ENCODE measurements at places on chromosomes 16 and 17.
A peak's percentile ranks its signal among the peaks of the same experiment; 100 is the strongest.

- peak; percentile 27 for DNase-seq
Observed at GRCh38 chr16:10521681-10522274, 58.6 kb downstream of the EMP2 start.

DNA sequence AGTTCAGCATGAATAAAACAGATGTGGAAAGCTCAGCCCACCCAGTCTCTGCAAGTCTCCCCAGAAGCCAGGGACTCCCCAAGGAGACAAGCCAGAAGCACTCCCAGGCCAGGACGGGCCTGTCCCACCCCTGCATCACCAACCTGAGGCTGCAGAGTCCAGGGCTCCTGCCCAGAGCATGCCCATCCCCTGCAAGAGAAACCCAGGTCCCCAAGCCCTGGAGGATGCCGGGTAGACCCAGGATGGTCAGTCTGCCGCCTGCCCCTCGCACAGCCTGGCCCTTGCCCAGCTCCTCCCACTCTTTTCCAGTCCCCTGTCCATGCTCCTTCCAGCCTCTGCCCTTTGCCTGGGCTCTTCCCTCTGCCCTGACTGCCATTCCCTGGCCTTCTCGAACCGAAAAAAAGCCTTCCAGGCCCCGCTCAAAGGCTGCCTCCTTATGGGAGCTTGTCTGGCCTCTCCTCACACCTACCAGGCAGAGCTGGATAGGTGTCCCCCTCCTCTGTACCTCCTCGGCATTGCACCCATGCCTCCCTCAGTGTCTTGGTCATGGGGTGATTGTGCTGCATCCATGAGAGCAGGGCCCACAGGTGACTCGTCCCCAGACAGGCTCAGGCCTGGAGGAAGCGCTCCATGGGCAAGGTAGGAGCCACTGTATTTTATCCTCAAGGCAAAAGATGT is 44.8 kb downstream of the BEAN1 start:
- DNase-seq: no peak

GRCh38 chr16:29198731-29199521 is 207.6 kb downstream of the NPIPB11 start:
- no peak for DNase-seq

GRCh38 chr16:88469615-88470395 is 16.7 kb downstream of the ZFPM1 start:
- DNase-seq: peak; percentile 64

DNA sequence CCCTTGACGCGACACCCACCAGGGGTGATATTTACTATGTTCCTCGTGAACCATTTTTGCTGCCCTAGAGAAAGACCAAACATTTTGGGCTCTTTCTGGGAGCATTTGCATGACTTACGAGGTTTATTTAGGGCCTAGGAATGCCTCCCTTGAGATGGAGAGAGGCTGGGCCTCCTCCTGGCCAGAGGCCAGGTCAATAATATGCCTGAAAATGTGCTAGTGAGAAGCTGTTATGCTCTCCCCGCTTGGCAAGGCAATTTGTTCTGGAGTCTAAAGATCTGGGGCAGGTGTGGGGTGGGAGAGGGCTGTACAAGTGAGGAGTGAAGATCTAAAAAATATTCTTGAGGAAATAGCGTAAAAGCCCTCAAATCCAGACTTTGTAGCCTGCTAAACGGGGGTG is 587.3 kb upstream of the CDH5 start:
- DNase-seq: no peak

GRCh38 chr16:83393196-83393981 is 414.4 kb upstream of the HSBP1 start:
- no peak for DNase-seq

DNA sequence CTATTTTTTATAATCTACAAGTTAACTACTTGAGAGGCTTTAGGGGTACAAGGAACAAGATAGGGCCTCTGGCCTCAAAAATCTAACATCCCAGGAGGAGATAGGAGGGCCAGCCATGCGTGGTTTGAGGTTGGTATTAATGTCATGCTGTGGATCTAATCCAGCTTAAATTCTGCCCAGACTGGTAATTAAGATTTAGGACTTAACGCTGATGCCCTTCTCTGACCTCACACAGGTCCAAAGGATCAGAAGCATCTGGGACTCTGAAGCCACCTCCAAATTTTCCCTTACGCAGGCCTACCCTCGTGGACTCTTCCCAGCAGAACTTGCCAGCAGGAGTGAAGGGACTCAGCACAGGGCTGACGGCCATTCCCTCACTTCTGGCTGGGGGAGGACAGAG is 15.1 kb downstream of the SLC6A4 start:
- DNase-seq: no peak

- DNase-seq: no peak
Observed at GRCh38 chr16:69107316-69107962, 2.0 kb downstream of the HAS3 start.

DNA sequence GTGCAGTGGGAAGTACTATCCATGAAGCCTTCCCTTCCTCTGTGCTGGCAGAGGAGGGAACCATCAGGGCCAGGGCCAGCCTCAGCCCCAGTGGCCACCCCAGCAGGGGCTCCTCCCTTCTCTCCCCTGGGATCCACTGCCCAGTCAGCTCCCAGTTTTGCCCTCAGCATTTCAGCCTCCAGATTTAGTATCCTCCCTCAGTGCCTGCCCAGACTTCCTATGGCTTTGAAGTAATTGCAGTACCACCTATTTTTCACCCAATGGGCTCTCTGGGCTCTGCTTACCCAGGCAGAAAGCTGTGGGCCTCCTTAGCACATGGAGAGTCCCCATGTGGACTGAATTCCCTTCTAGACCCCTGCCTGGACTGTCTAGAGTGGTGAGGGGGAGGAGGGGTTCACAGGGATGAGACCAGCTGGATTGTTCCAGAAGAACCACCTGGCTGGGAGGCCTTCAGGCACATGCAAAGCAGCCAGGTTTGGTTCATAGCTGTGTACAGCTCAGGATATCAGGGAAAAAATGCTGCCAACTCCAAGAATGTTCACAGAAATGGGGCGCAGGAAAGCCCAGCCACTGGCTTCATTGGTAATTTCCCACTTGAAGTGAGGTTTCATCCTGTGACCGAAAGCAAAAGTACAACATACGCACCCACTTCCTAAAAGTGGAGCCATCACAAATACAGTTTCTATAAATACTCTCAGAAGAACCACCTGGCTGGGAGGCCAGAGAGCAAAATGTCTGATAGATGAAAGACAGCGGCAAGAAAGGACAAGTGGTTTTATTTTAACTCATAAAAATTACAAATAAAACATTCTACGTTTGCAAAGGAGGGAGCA is 15.2 kb upstream of the HERPUD1 start:
- no peak for DNase-seq

GRCh38 chr16:72013389-72013788 is 4.8 kb downstream of the DHODH start:
- DNase-seq: no peak

GRCh38 chr16:87658564-87659225 is 56.4 kb downstream of the JPH3 start:
- no peak for DNase-seq

DNA sequence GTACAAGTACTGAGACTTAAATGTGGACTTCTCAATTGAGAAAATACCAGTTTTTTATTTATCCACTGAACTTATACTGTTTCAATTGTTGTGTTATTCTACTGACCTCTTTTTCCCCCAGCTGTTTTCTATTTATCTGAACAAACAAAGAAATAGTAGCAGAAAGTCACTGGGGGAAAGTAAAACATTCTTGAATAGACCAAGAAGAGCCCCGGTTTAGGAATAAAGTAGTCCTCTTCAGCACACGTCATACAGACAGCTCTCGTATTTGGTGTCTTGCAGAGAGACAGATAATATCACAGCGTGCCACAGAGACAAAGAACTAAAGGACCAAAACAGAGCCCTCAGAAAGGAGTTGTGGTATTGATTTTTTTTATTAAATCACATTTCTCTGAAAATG is 1159.1 kb upstream of the CDH8 start:
- no peak for DNase-seq

GRCh38 chr17:36533935-36534839 is 481 bp downstream of the MYO19 start:
- DNase-seq: no peak

DNA sequence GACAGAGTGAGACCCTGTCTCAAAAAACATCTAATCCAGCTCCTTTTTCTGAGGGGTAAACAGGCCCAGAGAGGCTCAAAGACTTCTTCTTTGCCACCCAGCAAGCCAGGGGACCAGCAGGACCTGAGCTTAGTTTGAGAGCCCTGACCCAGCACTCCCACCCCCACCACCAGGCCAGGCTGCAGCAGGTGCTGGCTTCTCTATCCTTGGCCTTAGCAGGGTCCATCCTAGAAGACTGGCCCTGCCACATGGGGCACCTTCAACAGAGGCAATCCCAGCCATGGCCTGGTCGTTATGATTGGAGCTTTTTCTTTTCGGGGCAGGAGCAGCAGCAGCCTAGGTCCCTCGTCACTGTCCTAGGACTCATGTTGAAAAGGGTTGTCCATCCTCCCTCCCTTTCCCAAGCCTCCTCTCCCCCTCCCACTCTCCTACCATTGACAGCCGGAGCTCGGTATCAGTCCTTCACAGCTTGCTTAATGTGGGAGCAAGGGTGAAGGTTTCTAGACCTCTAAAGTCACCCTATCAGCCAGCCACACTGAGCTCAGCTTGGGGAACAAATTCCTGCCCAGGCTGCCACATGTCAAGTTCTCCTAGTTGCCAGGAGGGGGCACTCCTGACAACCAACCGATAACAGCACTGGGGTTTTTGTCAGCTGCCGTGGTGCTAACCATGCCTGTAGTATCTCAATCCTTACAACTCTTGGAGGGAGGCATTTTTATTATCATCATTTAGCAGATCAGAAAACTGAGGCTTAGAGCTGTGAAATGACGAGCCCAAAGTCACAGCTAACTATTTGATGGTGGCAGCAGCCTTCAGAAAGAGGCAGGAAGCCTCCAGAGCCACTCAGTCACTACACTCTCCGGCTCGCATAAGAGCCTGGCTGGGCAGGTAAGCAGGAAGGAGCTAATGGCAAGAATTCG is 11.2 kb downstream of the MRPL27 start:
- DNase-seq: peak; percentile 51

GRCh38 chr17:79464318-79465010 is 146.4 kb downstream of the RBFOX3 start:
- no peak for DNase-seq

- DNase-seq: no peak
Observed at GRCh38 chr17:21239680-21240368, 13.4 kb downstream of the NATD1 start.

GRCh38 chr17:40547079-40547784 is 18.0 kb downstream of the CCR7 start:
- DNase-seq: peak; percentile 79

DNA sequence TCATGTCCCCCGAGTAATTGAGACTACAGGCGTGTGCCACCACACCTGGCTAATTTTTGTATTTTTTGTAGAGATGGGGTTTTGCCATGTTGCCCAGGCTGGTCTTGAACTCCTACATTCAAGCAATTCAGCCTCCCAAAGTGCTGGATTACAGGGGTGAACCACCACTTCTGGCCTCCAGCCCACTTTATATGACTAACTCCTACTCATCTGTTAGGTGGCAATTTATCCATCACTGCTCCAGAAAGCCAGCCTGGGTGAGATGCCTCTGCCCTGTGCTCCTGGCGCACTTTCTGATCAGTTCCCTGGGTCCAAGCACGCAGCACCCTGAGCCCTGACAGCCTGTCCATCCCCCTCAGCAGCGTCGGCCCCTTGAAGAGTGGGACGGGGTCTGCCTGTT is 29.4 kb downstream of the ADAM11 start:
- DNase-seq: no peak

GRCh38 chr17:32586666-32587065 is 99.9 kb downstream of the CDK5R1 start:
- DNase-seq: no peak

DNA sequence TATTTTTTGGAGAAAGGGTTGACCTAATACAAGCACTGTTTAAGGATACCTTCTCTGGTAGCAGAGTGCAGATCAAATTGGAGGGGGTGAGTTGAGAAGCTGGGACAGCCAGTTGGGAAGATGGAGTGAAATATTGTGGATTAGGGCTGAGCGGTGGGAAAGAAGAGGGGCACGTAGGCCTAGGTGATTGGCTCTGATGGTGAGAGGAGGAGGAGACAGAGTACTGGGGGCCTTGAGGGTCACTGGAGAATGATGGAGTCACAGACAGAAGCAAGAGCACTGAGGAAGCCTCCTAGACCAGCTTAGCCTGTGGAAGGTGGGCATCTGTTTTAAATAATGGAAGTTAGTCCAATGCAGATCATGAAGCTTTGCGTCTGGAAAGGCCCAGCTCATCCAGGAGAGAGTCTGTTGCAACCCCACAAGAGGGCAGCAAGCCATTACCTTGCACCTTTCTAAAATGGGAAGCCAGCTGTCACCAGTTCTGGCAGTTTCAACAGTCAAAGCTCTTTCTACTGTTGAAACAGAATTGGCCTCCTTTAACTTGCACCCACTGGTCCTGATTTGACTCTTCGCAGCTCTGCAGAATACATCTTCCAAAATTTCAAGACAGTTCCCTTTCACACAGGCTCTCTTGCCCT is 11.8 kb downstream of the SLC9A5 start:
- no peak for DNase-seq

GRCh38 chr16:78560997-78561396 is 461.5 kb downstream of the WWOX start:
- no peak for DNase-seq

- DNase-seq: no peak
Observed at GRCh38 chr17:73571511-73572130, 72.6 kb downstream of the SDK2 start.

DNA sequence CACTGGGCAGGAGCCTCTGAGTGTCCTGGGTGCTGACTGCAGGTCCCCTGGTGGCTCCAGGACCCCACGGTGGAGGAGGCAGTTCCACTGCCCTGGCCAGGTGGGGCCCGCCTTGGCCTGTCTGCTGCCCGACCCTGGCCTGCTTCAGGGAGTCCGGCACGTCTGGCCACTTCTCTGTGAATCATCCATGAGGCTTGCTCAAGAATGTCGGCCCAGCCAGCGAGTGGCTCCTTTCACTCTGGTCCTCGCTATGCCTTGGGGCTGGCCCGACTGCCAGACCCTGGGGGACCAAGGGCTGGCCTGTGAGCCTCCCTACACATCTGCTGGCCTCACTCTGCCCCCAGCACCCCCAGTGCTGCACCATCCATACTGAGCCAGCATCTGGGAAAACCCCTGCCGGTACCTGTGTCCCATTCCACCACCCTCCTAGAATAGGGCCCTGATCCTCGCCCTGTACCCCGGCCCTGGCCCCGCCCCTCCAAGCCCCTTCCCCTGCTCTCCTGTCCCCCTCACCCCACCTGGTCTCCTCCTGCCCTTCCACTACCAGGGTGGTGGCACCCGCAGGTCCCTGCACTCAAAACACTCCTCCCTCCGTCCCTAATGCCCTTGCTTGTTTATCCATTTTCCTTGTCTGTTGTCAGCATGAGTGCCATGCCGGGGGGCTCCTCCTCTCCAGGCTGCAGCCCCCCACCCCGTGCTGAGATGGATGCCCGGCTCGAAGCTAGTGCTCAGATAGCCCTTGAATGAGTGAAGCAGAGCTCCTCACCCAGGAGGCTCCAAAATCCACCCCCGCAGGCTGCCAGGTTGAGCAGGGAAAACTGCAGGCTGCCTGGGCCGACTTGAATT is 35.5 kb downstream of the ADCY7 start:
- no peak for DNase-seq

GRCh38 chr17:80428796-80429195 is 13.8 kb downstream of the ENDOV start:
- DNase-seq: no peak

GRCh38 chr16:61676740-61677139 is 359.5 kb downstream of the CDH8 start:
- DNase-seq: no peak
